Urothelium cell line (cell line): ENCODE measurements at places on chromosomes 1 and 21.
A peak's percentile ranks its signal among the peaks of the same experiment; 100 is the strongest.

GRCh38 chr1:63523738-63524137 lies 413 bp downstream of the EFCAB7 start:
- no peak for DNase-seq

DNA sequence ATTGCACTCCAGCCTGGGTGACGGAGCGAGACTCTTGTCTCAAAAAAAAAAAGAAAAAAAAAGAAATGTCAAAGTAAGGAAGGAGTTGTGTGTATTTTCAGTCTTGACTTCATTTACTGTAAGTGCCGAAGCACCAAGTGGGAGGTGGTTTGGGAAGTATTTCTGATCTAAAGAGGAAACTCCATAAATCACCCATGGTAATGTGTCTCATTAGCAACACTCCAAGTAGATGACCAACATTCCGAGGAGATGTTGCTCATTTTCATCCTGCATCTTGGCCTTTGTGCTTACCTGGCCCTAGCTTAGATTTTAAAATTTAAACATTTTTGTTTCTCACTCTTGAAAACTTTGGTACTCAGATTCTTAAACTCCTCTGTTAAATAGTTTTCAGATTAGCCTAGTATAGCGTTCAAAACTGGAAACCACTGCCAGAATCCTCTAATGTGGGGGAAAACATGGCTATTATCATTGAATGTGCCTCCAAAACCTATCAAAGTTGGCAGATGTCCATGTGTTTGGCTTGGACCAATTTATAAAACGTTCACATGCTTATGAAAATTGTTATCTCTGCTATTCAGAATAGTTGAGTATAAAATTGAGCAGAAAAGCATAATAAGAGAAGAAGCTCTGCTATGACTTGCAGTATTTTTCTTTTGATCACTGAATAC lies 110.4 kb downstream of the NFIA start:
- no peak for DNase-seq

DNA sequence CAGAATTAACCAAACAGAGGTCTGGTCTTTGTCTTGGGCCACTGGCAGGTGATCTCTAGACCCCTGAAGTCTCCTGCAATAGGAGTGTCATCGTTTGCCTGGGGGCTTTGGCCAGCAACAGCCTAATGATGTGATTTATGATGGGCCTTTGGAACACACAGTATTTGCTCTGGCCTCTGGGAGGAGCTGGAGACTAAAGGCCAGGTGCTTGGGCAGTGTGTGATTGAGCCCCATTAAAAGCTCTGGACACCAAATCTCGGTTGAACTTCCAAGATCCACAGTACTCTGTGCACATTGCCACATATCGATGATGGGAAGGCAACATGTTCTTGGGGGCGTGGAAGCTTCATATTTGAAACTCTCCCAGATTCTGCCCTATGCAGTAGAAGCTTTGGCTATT lies 32.0 kb upstream of the TLR5 start:
- no peak for DNase-seq

GRCh38 chr1:63618011-63618410 lies 24.8 kb downstream of the PGM1 start:
- no peak for DNase-seq

- no peak for DNase-seq
Observed at GRCh38 chr21:41779659-41780058, 12.8 kb upstream of the RIPK4 start.

DNA sequence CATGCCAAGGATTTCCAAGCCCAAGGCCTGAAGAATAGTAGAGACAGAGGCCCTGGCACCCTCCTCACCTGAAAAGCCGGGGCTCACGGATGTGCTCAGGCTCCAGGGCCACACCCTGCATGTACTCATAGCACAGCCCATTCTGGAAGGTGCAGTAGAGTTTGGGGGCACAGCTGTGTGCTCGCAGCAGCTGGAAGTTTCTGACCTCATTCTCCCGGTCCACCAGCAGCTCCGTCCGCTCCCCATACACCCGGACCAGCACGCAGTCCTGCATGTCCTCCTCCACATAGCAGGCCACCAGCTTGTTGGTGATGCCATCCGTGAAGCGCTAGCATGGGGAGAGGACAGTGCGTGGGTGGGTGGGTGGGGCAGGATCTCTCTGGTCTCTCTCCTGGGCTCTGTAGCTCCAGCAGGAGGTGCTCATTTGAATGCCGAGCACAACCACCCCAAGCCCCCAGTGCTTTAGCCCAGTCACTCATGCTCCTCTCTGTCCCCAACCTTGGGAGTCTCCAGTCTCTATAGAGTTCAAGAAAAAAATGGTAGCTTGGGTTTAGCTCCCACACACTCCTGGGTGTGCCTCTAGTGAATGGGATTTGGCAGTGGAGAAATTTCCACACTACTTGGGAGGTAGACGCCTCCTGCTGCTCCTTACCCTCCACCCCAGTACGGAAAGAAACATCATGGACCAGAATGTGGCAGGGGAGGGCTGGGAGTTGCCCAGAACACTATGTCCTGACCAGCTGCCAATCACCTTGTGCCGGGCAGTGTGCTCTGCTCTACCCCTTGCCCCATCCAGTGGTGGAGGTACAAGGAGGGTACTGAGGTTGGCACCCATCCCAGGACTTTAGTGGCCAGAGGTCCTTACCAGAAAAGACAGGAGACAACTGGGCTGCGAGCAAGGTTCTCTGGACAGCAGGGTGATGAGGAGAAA lies 1.9 kb downstream of the ETNK2 start:
- no peak for DNase-seq

GRCh38 chr1:28813931-28814465 lies 2.0 kb downstream of the OPRD1 start:
- no peak for DNase-seq

- DNase-seq: no peak
Observed at GRCh38 chr1:162701286-162701685, 69.0 kb downstream of the DDR2 start.

- DNase-seq: no peak
Observed at GRCh38 chr1:55413286-55413685, 198.1 kb upstream of the USP24 start.

DNA sequence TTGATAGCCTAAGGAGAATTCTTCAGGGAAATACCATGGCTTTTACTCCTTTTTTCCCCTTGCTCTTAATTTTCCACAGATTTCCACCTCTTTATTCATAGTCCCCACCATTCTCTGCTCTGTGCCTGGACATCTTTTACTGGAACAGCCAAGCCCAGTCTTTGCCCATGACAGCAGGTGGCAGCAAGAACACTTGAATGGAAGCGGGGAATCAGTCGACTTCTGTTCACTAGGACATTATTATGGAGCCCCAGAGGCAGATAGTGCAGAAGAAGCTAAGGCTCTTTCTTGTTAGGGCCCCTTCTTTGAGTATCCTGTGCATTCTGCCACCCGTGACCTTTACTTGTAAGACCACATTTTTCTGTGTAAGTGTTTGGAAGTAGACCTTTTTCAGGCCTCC lies 6.3 kb downstream of the OR14I1 start:
- DNase-seq: no peak

- no peak for DNase-seq
Observed at GRCh38 chr1:9701665-9702064, 50.1 kb downstream of the PIK3CD start.

DNA sequence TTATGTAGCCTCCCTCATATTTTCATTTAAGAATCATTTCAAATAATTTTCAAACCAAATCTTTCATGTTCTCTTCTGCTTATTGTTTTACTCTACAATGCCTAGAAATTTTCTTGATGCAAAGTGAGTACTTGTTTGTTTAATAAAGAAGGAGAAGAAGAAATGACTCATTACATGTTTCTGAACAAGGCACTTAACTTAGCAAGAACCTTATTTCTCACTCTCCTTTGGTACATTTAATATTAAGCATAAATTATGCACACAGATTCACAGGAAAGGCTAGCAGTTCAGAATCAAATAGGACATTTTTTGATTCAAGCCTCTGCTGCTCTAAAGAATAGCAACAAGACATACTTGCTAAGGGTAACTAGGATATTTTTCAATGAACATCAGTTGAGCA lies 9.1 kb downstream of the SCYL3 start:
- DNase-seq: no peak

- no peak for DNase-seq
Observed at GRCh38 chr1:167955915-167956314, 19.0 kb upstream of the MPC2 start.

- no peak for DNase-seq
Observed at GRCh38 chr1:6185635-6186382, 5.7 kb upstream of the CHD5 start.

DNA sequence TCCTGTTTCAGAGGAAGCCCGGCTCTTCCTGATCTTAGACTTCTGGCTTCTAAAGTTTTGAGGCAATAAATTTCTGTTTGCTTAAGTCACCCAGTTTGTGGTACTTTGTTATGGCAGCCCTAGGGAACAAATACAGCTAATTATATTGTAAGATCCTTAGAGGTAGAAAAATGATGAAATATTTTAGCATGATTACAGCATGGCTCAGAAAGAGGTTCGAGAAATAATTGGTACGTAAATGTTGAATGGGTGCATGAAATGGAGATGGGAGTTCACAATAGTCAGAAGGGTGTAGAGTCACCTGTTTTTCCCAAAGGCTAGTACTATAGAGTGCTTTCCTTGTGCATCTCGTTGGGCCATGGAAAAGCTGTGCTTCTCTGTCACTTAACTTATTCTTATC lies 123.5 kb downstream of the RUNX1 start:
- no peak for DNase-seq

- peak; percentile 38 for DNase-seq
Observed at GRCh38 chr1:42999308-42999707, 40.6 kb upstream of the SLC2A1 start.
